ENCODE measurements at places on chromosomes 3 and 15.

GRCh38 chr3:124780356-124780755 is 50.1 kb downstream of the UMPS start:
- DNase-seq: no peak

GRCh38 chr3:52521881-52522650 is 11.6 kb downstream of the NT5DC2 start:
- no peak for DNase-seq

DNA sequence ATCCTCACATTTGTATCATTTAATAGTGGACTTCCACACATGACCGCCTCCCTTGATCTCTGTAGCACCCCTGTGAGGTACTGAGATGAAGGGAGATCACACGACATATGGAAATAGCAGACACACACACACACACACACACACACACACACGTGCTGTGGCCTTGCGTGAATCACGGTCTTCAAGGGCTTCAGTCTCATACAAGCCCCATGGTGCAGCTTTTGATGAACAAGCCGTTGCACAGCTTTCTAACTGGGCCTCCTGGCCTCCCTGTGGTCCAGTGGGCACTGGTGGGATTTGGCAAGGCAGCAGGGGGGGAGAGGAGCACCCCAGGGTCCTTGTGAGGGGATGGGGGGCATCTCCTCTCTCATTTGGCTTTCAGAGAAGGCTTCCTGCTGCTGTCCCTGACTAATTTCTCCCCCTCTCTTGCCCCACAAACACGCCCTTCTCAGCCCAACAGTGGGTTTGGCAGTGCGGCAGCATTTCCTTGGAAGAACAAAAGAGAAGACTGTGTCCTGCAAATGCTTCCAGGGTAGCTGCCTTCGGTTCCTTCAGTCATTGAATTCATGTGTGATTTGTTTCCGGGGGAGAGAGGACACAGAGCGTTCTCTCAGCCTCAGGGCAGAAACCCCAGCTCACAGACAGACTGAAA is 98.7 kb downstream of the SMAD6 start:
- no peak for DNase-seq

DNA sequence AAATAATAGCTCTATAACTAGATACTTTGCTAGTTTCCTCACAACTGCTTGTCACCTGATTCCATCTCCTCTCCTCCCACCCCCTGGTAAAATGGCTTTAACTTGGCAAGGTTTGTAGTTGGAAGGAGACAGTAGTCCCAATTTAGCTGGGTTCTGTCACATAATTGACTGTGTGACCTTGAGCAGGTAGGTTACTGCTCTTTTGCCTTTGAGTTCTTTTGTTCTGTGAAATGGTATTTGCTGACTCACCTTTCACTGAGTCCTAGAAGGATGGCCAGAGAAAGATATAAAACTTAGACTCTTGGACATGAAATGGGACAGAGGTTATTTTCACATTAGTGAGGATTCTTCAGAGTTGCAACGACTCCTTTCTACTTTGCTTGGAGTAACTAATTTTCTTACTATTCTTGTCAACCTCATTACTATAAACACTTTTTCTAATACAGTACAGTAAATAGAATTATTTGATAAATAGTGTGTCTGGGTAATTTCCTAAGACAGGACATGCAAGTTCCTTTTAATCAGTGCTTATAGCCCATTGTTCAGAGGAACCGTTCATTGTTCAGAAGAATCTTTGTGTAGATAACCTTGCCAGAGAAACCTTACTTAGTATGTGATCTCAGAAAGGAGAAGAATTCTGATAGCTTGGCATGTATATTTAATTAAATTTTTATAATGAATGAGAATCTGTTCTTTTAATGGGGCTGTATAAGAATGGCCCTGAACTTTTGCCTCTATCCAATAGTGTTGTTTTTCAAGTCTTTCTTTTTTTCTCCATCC is 14.3 kb downstream of the AKAP13 start:
- DNase-seq: no peak

GRCh38 chr15:40044717-40045571 is 6.0 kb upstream of the SRP14 start:
- DNase-seq: peak; percentile 93

DNA sequence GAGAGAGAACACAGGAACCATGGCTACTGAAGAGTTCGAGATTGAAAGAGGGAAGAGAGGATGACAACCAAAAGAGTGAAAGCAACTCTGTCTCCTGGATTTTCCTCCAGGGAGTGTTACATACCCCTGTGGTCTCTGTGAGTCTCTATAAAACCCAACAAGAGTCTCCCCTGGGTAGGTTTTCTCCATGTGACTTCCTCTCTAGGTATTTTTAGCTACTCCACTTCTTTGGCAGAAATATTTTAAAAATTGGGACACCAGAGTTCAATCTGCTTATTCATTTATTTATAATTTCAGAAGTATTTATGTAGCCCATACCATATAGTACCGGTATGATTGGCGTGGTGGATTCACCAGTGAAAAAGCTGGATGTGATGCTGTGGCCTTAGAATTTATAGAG is 671.7 kb upstream of the NR2F2 start:
- DNase-seq: no peak

- no peak for DNase-seq
Observed at GRCh38 chr3:124384527-124384926, 345.7 kb upstream of the UMPS start.

GRCh38 chr3:152323834-152324233 is 55.1 kb downstream of the MBNL1 start:
- DNase-seq: no peak

- DNase-seq: peak; percentile 11
Observed at GRCh38 chr3:21330293-21330692, 420.7 kb downstream of the ZNF385D start.

DNA sequence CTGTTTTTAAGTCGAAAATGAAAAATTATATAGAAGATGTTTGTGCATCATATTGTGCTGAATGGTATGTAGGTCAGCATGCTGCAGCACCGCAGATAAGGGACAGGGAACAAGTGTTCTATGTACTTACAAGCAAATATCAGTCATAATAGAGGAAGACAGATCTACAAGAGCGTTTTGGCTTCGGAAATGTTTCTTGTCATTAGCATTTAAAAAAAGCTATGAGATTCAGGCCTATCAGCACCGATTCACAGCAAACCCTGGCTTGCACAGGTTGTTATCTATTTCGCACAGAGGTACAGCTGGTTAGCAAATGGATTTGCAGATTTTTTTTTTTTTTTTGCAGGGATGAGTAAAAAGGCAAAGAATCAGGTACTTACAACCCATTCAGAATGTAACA is 204.2 kb upstream of the TBC1D5 start:
- peak; percentile 95 for DNase-seq

- peak; percentile 82 for DNase-seq
Observed at GRCh38 chr3:17645074-17645698, 97.2 kb downstream of the TBC1D5 start.

GRCh38 chr3:88617283-88617682 is 467.5 kb downstream of the C3orf38 start:
- no peak for DNase-seq

DNA sequence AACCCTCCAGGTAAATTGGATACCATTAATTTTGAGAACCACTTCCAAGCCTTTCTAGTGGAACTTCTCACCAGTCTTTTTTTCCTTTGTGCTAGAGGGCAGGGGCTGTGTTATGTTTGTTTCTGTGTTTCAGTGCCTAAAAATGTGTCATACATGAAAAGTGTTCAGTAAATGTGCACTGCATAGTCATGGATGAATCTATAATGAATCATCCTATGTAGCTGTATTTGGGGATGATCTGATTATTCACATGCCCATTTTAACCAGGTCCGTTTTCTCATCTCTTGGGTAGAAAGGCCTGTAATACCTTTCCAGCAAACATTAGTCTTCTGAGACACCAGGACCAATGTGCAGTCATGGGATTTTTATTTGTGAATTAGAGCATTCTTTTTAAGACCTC is 583.0 kb upstream of the GOLIM4 start:
- DNase-seq: no peak

GRCh38 chr15:91891788-91892345 is 38.4 kb downstream of the SLCO3A1 start:
- DNase-seq: no peak

DNA sequence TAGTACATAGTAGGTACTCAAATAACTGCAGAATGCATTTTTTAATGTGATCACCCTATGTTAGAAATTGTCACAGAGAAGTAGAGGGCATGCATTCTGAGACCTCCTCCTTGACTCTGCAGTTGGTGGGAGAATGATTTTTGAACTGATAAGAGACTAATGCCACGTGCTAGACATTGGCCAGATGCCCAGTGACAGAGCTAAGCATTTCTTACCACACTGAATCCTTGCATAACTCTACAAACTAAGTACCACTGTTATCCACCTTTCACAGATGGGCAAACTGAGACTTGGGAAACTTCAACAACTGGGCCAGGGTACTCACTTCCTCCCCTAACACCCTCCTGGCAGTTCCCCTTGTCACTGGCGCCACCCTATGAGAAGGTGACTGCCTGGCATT is 33.5 kb upstream of the SPATA12 start:
- peak; percentile 85 for DNase-seq

DNA sequence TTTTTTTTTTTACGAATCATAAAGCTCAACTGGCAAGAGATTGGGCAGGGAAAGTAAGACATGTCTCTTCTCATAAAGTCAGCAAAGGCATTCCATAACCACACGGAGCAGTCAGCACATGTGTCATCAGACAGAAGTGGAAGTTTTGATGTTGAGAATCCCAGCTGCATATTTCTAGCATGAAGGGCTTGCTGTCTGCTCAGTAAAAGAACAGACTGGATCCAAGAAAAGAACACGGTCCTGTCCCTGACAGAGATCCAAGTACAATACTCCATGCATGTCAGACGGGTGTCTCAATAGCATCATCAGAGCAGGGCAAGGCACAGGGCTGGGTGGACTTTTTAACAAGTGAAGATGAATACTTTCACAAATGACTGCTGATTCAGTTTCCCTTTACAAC is 38.2 kb downstream of the ABI3BP start:
- no peak for DNase-seq

- DNase-seq: no peak
Observed at GRCh38 chr15:72271895-72272212, 500 bp downstream of the PARP6 start.

DNA sequence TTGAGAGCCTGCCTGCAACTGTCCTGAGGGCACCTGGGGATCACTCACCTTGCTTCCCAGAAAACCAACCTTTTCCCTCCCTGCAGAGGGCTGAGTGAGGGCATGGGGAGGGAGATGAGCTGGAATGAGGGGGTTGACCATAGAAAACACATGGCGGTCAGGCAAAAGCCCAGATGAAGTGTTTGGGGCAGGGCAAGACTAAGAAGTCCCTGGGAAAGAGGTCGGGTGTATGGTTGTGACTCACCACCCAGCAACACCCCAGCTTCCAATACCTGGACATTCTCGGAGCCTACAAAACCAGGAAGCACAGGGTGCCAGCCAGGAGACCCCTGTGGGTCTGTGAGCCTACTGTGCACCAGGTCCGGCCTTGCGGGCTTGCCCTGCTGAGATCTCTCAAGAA is 95.3 kb upstream of the ATP2B2 start:
- no peak for DNase-seq

- no peak for DNase-seq
Observed at GRCh38 chr15:70265466-70265978, 167.8 kb upstream of the TLE3 start.

- peak; percentile 37 for DNase-seq
Observed at GRCh38 chr3:62201438-62202035, 171.8 kb downstream of the FEZF2 start.

GRCh38 chr3:152853196-152853595 is 18.3 kb downstream of the P2RY1 start:
- DNase-seq: no peak

DNA sequence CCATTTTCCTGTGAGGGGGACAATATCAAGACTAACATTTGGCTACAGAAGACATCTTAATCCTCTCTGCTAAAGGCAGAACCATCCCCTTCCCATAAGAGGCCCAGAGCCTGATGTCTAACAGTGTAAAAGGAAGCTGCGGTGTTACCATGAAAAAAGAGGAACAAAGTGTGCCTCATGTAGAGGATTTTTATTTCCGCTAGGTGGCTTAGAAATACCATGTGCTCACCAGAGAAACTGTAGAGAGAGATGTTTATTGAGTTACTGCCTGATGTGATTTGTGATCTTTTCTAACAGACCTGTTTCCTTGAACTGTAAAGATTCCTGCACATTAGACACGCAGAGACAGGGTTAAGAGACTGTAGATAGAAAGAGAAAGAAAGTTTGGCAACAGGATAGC is 22.0 kb downstream of the OR5H15 start:
- peak; percentile 38 for DNase-seq

GRCh38 chr15:63439536-63440264 is 58.1 kb upstream of the CA12 start:
- no peak for DNase-seq

GRCh38 chr3:125128861-125129501 is 73.2 kb upstream of the HEG1 start:
- DNase-seq: peak; percentile 83

GRCh38 chr15:40146037-40146436 is 14.8 kb upstream of the BUB1B start:
- no peak for DNase-seq

DNA sequence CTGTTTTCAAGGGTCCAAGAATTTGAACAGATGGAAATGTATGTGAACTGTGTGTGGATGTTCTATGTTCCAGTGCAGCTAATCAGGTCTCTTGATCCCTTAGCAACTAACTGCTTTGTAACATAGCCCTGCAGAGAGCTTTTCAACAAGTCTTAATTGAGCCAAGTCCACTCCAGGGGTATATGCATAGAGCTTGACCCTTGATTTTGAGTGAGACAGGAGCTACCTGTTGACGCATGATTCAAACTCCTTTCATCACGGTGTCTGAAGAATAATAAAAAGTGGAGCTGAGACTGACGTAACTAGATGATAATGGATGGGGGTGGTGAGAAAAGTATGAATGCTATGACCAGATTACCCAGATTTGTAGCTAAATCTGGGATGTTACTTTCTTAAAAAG is 93.3 kb upstream of the CCDC54 start:
- DNase-seq: no peak

DNA sequence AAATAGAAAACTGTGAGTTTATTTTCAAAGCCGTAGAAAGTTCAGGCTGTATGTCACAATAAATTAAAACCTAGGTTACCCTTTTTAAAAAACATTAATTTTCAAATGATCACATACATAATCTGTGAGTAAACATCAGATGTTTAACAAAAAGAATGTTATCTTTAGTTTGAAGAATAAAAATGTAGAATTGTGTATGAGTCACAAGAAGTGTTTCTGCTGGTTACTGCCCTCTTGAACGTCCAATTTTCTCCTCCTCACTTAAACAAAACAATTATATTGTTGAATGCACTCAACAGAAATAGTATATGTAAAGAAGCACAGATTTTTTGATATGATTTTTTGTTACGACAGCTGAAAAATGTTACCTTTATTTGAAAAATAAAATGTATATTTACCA is 855.1 kb downstream of the ROBO1 start:
- no peak for DNase-seq

All from hematopoietic multipotent progenitor cell treated with erythropoietin and hydrocortisone succinate and interleukin-3 and kit ligand, for 6 days (in vitro differentiated cells).